ENCODE measurements at places on chromosomes 2 and 18.
A peak's percentile ranks its signal among the peaks of the same experiment; 100 is the strongest.

GRCh38 chr2:192000196-192000980, 153.5 kb upstream of the CAVIN2 start:
- DNase-seq, result no peak

GRCh38 chr2:30729031-30729430, 78.2 kb downstream of the CAPN13 start:
- DNase-seq, result no peak

- no peak for DNase-seq
Measured at GRCh38 chr18:2846636-2847316, at the start of gene EMILIN2. EMILIN2 (plus strand) TSS chr18:2847006; CDS start chr18:2847189, 183 bp downstream.

DNA sequence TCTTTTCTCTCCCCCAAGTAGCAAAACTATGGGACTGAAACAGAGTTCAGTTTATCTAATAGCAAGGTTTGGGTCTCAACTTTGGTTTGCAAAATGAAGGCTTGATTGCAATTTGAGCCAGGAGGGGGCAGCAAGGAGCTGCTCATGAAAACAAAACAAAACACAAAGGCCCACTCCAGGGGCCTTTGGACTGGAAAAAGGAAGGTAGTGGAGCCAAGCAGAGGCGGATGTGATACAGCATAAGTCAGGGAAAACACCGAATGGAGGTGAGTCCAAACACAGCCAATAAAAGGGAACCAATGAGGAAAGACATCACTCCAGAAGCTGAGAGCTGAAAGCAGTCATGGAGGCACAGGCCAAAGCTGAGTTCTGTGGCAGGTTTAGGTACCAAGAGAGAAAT, 799.7 kb upstream of the ACVR2A start:
- DNase-seq, result peak; percentile 1

- DNase-seq, result no peak
Measured at GRCh38 chr2:200159829-200160781, 146.4 kb upstream of the SPATS2L start.

DNA sequence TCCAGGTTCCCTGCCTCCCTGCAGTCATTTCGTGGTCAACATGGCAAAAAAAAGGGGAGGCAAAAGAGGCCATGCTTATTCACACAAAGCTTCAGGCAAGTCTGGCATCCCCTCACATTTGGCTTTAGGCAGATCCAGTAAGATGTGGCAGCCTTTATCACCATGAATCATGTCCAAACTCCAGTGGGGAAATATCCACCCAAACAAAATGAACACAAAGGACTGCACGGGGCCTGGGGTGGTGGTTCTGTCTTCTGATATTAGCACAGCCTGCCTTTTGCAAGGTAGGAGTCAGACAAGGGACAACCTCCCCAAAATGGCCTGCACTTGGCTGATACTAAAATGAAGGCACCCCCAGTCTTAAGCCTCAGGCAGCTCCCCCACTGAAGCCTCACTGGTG, 129.9 kb downstream of the ZBTB7C start:
- no peak for DNase-seq
